ENCODE measurements at places on chromosomes 16 and 17.

DNA sequence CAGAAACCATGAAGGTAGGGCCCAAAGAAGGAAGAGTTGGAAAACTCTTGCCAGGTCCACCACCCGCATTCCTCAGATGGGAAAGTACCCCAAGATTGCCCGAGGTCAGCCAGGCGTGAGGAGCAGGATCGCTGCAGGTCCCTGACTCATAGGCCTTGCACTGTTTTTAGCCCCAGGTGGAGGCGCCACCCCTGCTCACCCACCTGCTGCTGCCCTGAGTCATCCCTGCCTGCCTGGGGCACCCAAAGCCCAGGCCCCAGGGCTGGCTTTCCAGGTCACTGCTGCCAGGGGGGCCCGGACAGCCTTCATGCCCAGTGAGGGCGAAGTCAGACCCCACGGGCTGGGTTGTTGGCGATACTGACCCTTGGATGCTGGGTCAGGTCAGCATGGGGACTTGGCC lies 100.9 kb downstream of the AMFR start:
- peak; percentile 18 for DNase-seq

DNA sequence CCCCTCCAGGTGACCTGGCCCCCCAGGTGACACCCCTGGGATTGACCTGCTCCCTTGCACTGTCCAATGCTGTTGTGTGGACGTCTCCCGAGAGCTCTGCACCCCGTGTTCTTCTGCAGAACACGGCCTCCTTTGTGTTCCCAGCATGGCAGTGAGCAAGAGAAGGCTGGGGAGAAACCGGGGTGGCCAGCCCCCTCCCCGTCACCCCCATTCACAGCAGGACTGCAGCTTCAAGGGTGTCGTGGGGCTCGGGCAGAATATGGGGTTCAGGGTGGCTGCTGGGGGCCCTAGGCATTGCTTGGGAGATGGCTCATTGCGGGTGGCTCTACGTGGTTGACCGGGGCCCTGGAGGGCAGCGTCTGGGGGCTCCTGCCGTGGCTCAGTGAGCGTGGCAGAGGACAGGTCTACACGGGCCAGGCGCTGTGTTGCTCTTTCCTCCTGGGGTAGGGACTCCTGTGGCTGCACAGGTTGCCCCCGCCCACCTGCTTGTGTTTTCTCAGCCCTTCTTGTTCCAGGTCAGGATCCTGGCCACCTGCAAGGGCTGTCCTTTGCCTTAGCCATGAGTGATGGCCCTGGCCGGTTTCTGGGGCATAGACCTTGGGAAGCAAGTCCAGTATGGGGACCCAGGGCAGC lies 12.5 kb downstream of the GSE1 start:
- DNase-seq = no peak

GRCh38 chr17:12522743-12523183 lies 142.9 kb upstream of the MYOCD start:
- peak; percentile 87 for DNase-seq

DNA sequence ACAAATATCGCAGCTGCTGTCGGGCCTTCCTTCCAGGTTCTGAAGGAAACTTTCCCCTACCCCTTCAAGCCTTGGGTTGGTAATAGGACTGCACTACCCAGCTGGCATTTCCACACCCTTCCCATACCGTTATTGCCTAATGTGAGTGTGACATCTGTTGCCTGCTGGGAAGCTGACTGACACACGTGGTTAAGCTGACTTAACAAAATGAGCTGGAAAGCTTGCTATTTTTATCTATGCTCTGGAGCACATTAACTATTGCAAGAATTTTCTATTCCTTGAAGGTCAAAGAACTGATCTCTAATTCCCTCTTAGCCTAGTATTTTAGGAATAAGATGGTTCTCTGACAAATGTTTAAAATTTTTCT lies 79.5 kb downstream of the PMP22 start:
- no peak for DNase-seq

- DNase-seq = no peak
Measured at GRCh38 chr17:3963237-3964201, 718 bp downstream of the ATP2A3 start.

- no peak for DNase-seq
Measured at GRCh38 chr17:67773246-67773645, 52.1 kb upstream of the BPTF start.

GRCh38 chr16:22692916-22693637 lies 120.9 kb upstream of the HS3ST2 start:
- no peak for DNase-seq

GRCh38 chr17:59631276-59631675 lies 11.6 kb downstream of the CLTC start:
- no peak for DNase-seq

DNA sequence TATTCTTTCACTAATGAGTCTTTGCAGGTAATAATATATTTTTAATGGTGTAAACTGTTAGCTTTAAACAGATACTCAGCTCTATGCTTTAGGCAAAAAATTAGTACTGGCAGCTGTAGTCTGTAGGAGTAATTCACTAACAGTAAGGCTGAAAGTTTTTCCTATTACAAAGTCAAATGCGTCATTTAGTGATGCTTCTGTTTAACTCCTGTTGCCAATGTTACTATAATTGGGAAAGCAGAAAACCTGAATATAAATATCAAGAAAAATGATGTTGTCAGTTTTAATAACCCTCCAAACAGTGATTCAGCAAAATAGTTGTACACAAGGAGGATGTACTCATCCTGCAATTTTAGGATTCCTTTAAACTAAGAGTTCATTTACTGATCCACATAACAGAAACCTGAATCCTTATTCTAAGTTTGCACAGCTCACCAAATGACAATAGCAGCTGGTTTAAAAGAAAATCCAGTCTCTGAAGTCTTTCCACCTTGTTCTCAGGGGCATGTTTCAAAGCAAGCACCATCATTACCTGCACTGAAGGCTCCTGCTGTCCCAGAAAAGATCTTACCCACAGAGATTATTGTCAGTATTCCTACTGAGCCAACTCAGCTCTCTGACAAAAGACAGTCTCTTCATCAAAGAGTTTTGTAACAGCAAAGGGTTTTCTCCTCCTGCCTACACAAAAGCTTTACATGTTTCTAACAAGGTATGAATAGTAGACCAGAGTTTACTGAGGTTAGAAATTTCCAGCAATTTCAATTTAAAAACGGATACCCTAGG lies 4.2 kb downstream of the CDR2 start:
- DNase-seq = no peak

DNA sequence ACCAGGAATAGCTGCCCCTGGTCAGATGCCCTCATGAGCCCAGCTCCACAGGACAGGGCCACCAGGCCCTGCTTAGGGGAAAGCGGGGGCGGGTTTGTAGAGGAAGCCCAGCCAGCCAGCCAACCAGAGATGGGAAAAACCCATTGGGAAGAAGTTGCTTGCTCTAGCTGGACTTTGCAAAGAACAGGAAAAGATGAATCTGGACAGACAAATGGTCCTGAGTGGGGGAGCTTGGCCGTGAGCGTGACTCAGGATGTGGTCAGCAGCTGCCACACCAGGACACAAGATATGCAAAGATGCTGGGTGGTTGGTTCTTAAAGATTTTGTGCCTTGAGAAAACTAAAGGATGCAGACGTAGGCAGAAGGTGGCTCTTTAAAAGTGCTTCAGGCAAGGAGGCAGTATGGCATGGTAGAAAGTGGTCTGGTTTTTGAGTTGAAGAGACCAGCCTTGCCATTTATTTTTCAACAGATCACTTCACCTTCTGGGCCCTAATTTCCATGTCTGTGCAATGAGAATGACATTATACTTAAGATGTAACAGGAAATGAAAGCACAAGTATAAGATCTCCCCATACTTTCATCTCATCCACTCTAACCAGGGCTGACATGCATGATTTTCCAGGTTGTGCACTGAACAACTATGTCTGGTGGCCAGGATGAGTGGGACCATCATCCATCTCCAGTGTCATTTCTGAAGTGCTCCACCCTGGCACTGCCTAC lies 27.8 kb upstream of the HEATR6 start:
- DNase-seq = no peak

- DNase-seq = no peak
Measured at GRCh38 chr16:88909431-88910210, 43.2 kb upstream of the PABPN1L start.

GRCh38 chr16:68041783-68042182 lies 18.7 kb downstream of the DUS2 start:
- no peak for DNase-seq

DNA sequence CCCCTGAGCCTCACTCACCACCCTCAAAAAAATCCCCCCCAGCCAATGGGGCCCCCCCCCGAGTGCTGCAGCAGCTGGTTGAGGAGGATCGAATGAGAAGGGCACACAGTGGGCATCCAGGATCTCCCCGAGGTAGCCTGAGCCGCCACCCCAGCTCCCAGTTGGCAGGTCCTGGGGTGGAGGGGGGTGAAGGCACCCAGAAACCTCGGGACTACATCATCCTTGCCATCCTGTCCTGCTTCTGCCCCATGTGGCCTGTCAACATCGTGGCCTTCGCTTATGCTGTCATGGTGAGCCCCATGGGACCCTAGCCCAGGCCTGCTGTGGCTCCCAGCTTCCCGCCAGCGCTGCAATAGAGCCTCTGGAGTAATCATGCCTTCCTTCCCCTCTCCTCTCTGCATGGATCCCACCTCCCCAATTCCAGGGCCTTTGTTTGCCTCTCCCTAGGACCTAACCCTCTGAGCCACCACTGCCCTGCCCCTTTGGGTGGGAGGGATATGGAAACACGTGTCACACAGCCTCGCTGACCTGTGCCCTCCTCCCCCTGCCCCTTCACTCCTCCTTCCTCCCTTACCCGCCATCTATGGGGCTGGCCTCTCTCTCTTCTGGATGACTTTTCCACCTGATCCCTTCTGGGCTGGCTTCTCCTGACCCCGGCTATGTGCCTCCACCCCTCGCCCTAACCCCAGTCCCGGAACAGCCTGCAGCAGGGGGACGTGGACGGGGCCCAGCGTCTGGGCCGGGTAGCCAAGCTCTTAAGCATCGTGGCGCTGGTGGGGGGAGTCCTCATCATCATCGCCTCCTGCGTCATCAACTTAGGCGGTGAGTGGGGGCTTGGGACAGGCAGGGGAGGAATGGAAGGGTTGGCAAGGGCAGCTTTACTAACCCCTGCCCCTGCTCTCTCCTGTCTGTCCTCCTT lies 1.9 kb downstream of the PRRT2 start:
- DNase-seq = no peak

- DNase-seq = no peak
Measured at GRCh38 chr16:17354141-17354601, 116.6 kb downstream of the XYLT1 start.

DNA sequence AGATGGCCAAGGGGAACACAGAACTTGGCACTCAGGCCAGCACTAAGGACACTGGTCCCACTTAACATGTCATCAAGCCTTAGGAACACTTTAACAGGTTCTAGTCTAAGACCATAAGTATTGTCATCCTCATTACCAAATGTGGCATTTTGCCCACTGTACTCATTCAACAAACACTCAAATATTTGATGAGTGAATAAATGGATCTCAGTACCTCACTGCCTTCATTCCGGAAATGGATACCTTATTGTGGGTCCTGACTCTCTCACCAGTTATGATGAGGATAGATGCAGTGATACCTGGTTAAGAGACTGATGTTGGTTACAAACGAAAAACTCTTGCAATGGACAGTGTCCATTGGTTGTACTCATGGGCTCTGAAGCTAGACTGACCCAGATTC lies 455.2 kb upstream of the DYNLRB2 start:
- no peak for DNase-seq

DNA sequence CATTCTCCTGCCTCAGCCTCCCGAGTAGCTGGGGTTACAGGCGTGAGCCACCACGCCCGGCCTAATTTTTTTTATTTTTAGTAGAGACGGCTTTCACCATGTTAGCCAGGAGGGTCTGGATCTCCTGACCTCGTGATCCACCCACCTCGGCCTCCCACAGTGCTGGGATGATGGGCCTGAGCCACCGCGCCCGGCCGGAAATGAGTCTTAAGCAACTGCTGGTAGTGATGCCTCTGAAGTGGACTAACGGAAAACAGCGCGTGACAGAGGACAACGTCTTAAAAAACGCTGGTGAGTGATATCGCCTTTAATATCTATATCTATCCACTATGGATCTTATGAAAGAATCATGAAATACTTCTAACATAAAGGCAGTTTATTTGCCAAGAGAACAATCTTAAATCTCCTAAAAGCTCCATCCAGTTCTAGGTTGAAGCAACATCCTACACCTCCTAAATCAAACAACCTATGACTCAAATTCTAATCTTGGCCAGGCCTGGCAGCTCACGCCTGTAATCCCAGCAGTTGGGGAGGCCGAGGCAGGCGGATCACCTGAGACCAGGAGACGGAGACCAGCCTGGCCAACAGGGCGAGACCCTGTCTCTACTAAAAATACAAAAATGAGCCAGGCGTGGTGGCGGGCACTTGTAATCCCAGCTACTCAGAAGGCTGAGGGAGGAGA lies 69.8 kb downstream of the NXN start:
- no peak for DNase-seq

DNA sequence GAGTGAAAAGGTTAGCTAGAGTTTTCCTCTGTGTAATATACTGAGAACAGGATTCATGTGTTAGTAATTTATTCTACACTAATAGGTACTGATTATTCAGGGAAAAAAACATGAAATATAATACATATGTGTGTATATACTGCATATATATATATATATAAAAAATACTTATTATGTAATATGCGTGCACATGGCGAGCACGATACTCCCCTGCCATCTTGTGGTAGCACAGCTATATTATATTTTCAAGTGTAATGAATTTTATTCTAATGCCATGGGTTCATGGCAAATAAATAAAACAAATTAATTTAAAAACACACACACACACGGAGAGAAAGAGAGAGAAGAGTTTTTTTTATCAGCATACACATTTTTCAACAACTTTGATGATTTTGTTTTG lies 460.6 kb downstream of the KCNJ2 start:
- peak; percentile 33 for DNase-seq

- no peak for DNase-seq
Measured at GRCh38 chr16:22320572-22321339, 23.5 kb downstream of the POLR3E start.

GRCh38 chr17:50432125-50432762 lies 6.2 kb downstream of the ACSF2 start:
- DNase-seq = no peak

DNA sequence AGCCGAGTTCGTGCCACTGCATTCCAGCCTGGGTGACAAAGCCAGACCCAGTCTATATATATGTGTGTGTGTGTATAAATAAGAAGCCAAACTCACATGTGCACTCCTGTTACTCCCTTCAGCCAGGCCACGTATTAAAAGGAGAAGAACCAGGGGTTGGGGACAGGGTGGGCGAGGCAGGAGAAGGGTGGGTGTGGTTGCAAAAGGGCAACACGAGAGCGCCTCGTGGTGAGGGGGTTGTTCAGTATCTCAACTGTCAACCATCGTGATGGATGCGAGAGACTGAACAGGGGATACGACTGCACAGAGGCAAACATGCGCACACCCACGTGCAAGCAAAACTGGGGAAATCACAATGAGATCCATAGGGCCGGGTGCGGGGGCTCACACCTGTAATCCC lies 54.9 kb downstream of the ABCC6 start:
- DNase-seq = no peak

DNA sequence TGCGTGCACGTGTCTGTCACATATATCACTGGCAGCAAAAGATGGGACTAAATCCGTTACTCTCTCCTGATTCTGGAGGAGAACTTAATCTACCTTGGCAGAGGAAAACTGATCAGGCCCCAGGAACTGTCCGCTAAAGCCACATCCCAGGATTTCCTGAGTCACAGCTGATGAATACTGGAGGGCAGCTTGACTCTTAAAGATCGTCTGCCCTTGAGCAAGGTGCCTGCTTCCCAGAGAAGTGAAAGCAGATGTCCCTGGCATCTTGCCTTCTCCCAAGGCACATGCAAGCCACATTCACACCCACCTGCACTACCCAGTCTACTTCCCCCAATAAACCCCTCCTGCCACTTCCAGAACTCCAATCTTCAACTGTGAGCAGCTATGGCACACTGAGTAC lies 99.8 kb downstream of the CPPED1 start:
- no peak for DNase-seq

GRCh38 chr17:55730380-55730779 lies 7.7 kb upstream of the TMEM100 start:
- no peak for DNase-seq

- DNase-seq = no peak
Measured at GRCh38 chr17:78899361-78900260, 3.4 kb downstream of the CEP295NL start.
